CD4-positive, alpha-beta T cell treated with Interleukin-15 for 1 hour (primary cell): ENCODE measurements at places on chromosomes 7 and 10.

GRCh38 chr10:61399406-61399805, 53.8 kb downstream of the TMEM26 start:
- no peak for DNase-seq

DNA sequence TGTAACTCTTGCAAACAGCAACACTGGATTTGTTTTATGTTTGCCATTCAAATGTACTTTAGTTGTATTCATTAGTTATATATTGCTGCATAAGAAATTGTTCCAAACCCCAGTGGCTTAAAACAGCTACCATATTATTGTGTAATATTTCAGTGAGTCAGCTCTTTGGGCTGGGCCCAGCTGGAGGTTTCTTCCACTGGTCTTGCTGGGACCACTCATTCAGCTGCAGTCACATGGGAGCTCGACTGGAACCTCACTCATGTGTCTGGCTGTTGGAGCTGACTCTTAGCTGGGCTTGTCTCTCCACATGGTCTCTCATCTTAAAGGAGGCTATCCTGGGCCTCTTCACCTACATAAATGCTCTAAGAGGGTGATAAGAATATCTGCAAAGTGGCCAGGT, 23.2 kb upstream of the PIP4K2A start:
- peak; percentile 39 for DNase-seq

DNA sequence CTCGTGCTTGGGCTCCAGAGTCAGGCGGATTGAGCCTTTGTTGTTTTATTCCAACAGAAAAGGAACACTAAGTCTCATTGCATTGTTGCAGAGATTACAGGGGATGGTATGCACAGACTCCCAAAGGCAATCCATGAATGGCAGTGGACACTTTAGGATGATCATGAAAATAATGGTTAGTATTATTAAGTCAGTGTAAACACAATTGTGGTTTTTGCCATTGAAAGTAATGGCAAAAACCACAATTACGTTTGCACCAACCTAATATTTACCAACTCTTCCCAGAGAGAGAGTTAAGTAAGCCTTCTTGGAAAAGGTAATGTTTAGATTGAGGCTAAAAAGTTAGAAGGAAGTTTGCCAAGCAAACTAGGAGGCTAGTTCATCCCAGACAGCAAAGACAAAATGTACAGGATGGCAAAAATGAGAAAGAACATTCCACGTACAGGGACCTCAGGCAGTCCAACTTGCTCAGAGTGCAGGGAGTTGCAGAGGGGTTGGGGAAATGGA, 72.9 kb upstream of the AMPH start:
- no peak for DNase-seq

DNA sequence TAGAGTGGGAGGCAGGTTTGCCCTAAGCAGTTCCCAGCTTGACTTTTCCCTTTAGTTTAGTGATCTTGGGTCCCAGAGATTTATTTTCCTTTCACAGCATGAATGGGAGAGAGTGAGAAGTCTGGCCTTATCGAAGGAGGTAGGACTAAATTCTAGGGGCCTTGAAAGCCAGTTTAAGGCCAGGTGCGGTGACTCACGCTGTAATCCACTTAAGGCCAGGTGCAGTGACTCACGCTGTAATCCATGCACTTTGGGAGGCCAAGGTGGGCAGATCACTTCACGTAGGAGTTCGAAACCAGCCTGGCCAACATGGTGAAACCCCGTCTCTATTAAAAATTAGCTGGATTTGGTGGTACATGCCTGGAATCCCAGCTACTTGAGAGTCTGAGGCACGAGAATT, 392.2 kb downstream of the ACTR3B start:
- no peak for DNase-seq

DNA sequence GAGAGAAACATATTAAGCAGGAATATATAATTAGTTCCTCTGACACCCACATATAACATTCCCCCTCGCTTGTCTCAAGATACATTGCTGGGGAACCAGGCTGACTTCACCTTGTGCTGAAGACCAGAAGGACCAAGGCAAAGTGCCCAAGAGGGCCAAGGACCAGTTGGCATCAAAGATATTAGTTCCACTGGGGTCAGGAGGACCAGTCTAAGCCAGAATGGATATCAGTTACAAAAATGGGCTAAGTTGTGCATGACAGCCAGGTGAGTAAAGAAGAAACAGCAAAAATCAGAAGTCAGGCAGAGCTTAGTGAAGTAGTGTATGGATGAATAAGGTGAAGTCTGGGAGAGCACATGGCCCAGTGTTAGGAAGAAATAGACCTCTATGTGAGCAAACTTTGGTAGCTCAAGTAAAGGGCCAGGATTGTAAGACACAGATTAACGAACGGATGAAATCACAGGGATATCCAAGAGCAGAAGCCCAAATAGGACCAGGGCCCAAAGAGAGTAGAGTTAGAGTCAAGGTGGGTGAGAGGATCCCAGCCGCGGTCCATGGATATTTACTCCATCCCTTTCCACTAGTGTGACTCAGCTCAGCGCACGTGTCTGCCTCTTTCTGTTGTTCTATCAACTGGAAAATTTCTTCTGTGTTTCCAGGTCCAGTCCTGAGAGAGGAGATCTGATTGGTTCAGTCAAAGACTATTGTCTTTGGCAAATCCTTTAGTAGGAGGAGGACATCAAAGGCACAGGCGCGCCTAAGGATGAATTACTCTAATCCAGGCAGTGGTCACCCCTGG, 5.0 kb downstream of the CALD1 start:
- no peak for DNase-seq

DNA sequence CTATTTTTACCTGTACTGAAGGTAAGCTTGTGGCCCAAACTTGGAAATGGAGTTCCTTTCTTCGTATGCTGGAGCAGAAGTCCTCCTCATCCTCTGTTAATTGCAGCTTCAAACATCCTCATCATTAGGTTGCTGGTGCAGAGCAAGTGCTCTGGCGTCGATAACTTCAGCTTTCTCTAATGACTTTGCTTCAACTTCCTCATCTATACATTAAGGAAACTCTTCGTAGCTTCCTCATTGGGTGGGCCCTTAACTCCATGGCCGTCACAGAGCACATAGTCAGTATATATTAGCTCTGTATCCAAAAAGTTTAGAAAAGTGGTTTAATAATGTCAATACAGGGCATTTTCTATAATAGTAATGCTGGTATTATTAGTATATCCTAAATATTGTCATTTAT, 447.7 kb downstream of the SUGCT start:
- no peak for DNase-seq

- no peak for DNase-seq
These were observed 9.2 kb downstream of the LHPP start for GRCh38 chr10:124470544-124471434.
